ENCODE measurements at places on chromosomes 7 and 10.
A peak's percentile ranks its signal among the peaks of the same experiment; 100 is the strongest.

DNA sequence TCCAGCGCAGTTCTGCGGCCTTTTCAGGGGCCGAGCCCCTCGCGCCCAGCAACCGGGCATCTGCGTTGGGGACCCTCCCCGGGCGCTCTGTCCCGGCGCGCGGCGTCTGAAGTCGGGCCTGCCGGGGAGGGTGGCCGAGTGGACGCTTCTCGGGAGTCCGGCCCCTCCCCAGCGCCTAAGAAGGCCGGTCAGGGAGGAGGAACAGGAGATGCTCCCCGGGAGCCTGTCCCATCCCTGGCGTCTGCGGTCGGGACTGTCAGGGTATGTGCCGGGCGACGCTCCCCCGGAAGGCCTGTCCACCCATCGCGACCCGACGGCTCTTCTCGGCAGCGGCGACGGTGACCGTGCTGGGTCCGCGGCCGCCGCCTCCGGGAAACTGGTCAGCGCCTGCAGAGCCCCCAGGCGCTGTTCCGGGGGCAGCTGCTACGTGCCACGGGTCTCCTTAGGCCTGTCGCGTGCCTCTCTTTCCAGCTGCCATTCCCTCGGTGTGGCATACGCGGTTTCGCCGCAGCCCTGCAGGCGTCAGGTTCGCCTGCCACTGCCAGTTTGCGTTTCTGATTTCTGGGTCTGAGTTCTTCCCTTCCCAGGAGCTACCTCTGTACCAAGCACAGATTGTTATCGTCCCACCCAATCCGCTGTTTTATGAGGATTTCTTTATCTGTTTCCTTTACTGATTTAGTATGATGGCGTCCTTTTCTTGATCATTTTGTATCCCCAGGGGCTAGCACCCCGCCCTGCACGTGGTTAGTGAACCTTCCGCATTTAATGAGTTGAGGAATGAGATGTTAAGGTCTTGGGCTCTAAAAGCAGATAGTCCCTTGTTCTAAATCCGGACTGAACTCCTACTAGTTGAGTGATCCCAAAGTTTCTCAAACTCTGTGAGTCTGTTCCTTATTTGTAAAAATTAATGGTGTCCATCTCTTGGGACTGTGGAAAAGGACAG is 782 bp downstream of the IFIT5 start:
- DNase-seq, result no peak

- peak; percentile 41 for DNase-seq
Measured at GRCh38 chr10:98267069-98267893, 713 bp downstream of the LOXL4 start.

DNA sequence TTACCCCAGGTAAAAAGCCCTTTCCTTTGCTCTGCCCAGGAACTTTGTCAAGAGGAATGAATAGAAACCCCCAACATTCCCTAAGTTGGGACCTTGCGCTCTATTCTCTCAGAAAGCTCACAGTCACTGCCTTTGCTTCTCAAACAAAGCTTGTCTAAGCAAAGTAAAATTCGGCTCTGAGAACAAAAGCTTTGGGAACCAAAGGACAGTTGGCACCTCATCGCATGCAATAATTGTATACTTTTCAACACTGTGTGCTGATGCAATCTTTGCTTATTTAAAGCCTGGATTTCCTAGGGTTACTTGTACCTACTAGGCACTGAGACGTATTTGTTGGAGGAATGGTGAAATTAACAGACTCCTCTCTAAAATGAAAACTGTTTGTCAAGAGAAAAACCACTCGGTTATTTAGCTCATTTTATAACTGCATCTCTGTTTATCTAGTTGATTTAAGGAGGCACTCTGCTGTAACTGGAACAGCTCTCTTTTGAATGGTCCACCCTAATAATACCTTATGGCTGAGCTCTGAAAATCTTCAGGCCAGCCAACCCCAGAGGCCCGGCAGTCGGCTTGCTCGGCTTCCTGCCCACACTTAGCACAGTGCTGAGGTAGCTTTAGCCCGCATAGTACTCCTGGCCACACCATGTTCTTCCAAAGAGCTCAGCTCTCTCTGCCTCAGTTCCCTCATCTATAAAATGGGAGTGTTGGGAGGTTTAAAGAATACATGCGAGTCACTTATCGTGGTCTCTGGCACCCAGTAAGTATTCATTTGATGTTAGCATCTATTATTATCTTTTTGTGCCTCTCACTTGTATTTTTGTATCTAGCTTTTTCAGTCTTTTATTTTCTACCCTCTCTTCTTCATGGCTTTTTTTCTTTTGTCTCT is 80.2 kb upstream of the PRR15 start:
- DNase-seq, result no peak

GRCh38 chr7:103810112-103810744 is 179.2 kb downstream of the RELN start:
- no peak for DNase-seq

All from ecto neural progenitor cell (in vitro differentiated cells).